ENCODE measurements at places on chromosomes 3 and 15.

DNA sequence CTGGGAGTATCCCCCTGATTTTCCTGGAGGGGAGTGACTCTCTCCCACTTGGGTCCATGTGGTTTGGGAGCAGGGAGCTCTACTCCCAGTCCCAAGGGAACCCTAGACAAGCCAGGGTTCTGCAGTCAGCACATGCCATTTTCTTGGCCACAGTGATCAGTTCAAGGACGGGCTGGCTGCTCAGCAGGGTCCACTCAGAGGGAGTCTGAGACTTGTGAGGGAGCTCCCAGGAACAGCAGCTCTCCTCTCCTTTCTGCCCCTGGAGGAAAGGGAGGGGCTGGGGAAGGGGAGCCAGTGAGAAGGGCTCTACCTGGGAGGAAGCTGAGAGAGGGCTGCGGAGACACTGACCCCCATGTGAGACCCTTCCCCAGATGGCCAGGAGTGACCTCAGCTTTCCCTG, 29.1 kb upstream of the LMCD1 start:
- DNase-seq = no peak

DNA sequence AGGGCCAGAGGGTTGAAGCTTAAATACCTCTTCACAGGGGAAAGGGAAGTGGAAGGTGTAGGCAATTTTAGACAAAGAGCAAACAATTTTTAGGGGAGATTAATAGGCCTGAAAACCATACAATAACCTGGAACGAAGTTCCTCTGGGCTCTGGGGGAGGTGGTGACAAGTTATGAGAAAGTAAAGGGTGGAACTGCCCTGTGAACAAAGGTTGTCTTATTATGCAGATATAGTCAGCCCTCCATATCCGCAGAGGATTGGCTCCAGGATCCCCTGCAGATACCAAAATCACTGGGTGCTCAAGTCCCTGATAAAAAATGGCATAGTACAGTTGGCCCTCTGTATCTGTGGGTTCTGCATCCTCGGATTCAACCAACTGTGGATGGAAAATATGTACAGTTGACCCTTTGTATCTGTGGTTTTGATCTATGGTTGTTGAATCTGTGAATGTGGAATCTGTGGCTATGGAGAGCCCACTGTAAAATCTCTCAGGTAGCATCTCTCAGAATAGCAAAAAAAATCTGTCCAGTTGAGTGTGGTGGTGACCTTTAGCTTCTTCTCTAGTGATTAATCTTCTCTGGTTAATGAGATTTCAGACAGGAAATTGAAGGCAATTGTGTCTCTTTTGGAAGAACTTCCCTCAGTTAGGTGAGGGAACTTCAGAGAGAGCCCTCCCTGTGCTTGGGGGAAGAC, 40.2 kb downstream of the CLEC3B start:
- no peak for DNase-seq

DNA sequence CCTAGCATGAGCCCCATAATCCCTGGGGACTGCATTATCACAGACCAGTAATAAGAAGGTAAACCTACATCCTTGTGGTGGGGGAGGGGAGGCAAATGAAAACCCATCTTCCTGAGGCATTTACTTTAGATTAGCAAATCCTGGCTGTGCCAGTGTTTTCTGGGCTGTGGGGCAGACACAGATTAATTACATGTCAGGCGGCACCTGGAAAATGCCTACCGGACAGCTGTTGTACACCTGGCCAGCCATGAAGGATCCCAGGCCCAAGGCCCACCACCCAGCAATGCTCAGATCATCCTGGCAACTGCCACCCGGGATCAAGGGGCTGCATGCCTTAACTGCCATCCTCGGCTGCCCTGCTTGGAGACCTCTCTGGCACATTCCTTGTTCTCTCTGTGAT, 59.1 kb upstream of the RASA2 start:
- DNase-seq = no peak

GRCh38 chr3:41477399-41478014, 278.2 kb downstream of the CTNNB1 start:
- DNase-seq = no peak

DNA sequence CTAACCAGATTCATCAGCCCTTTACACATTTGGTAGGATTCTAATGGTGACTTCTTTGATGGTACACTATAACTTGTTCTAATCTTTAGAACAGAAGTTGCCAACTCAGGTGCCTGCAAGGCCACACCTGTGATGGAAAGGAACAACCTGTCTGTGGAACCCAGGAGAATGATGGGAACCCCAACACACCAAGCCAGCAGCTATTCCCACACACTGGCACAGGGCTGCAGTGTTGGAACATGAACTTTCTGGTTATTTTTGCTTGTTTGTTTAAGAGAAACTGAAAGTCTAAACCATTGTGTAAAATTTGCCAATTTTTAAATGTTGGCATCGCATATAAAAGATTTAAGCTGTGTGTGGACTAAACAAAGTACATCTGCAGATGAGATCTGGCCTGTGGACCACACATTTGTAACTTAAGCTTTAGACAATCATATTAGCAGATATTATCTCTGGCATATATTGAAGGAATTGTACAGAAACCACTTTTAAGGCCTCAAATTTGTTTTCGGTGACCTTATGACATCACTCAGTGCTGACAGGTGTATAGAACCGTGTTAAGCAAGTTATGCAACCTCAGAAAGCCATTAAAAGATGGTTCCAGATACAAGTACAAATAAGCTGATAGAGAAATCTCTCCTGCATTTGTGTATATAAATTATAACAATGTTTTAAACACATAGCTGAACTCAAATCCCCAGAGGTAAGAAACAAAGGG, 242.9 kb downstream of the SLC9A9 start:
- no peak for DNase-seq

- no peak for DNase-seq
Measured at GRCh38 chr3:5972586-5972985, 785.1 kb downstream of the EDEM1 start.

GRCh38 chr3:189260556-189261493, 89.1 kb downstream of the TPRG1 start:
- DNase-seq = no peak

DNA sequence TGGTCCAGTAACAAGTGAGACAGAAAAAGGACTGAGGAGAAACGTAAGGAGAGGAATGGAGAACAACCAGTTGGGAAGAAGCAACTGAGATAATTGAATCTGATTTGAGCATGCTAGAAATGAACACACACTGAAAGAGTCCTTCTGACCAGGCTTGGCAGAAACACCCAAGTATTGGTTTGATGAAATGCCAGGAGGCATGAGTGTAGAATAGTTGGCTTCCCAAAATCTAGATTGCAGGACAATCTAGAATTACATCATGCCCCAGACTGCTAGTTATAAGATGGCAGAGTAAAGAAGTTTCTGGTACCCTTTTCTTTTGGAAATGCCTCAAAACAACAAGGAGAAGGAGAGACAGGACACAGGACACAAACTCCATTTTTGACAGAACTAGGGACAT, 189.7 kb upstream of the STT3B start:
- DNase-seq = no peak

DNA sequence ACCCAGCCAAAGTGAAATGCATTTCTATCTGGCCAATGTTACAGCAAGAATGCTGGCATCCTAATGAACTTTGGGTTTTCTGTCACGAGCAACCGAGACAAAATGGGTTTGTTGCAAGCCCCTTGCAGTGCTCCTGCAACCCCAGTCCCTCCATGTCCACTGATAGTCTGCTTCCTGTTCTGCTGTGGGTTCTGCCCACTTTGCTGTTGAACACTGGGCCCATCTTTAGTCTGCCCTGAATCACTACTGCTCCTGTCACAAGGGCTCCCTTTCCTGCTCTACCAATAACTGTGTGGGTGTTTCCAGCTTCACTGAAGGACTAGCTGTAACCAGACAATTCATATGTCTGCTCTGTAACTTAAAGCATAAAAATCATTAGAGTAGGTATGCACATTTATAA, 12.7 kb upstream of the OXSR1 start:
- no peak for DNase-seq

GRCh38 chr3:171753665-171754408, 56.4 kb downstream of the PLD1 start:
- DNase-seq = no peak

DNA sequence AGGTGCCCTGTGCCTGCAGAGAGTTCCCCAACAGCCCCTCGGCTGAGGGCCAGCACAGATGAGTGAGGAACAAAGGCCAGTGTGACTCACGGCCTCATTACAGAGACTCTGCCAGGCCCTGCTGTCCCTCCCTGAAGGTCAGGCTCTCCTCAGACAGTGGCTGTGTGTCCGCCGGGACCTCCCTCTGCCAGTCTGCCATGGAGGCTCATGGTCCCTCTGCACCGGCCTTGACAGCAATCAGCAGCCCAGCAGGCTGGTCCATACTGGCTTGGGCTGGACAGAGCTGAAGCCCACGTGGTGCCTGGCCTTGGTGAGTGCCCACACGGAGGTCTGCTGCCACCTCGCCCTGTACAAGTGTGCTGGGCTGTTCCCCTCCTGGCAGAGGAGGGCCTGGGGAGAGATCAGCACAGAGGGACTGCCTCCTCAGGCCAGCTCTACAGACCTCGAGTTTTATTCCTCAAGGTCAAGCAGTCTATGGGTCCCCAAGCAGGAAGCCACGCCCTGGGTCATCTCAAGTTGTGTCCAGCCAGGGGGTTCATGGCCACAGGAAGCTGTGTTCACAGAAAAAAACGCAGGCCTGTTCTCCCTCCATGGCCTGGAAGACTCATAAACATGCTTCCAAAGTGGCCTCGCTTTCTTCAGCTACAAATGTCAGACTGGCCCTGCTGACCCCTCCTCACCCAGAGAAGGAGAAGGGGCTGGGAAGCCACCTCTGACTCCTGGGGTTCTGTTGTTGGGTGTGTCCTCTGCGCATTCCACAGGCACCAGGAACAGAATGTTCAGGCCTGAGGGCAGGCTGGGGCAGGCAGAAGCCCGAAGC, 27.0 kb downstream of the SLC41A3 start:
- no peak for DNase-seq

- no peak for DNase-seq
Measured at GRCh38 chr15:42092398-42093318, 1.7 kb downstream of the PLA2G4D start.

GRCh38 chr3:137103739-137104138, 146.0 kb downstream of the IL20RB start:
- peak; percentile 35 for DNase-seq

DNA sequence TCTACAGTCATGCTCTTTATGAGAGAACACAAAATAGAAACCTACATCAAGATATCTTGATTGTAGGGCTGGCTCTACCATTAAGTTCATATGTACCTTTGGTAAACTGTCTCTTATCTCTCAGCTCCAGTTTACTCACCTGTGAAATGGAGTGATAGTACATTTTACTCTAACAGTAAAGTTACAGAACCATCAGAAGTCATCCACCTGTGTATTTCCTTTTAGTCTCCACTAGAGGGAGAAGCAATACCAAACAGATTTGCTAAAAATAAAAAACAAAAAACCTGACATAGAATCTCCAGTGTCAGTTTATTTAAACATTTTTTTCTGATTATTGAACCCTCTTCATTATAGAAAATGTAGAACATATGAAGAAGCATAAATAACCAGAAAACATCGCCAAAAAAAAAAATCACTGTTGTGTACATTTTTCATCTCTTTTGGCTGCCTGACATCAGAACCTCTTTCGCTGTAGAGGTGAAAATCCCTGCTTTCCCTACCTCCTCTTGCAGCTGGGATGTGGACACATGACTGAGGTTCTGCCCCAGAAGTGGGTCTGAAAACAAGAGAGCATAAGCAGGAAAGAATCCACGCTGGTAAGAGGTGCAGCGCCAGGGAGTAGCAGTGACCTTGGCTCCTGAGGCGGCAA, 48.7 kb upstream of the WDR72 start:
- DNase-seq = no peak

DNA sequence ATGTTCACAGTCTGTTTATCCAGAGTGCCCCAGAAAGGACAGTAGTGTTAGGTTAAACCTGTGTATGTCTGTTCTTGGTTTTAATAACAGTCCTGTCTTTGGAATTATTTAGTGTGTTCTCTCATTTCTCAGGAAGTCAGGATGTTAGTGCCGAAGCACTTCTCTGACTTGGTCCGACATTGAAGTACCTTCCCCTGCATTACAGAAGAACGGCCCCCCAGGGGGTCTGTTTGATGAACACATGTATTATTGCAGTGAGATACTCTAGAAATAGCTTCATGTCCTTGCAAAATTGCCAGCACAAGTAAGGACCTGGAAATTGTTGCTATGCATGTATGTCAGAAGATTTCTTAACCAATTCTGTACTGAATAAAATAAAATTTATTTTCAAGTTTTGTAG, 110.9 kb downstream of the IGF1R start:
- no peak for DNase-seq

DNA sequence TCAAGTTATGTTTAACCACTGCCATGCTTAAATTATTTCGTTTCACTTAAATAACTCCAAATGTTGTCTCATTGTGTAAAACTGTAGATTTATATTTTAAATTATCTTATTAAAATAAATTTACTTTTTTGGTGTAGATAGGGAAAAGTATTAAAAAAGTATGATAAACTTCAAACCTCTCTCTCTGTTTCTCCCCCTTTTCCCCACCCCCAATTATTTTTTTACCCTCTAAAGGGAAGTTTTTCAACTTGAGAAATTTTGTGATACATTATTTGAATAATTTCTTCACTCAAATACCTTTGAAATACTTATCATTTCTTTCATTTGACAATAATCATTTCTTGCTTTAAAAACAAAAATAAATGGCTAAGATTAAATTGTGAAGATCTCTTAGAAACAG, 66.9 kb upstream of the EIF1B start:
- no peak for DNase-seq

GRCh38 chr3:45071075-45071474, 45.0 kb downstream of the CLEC3B start:
- no peak for DNase-seq

DNA sequence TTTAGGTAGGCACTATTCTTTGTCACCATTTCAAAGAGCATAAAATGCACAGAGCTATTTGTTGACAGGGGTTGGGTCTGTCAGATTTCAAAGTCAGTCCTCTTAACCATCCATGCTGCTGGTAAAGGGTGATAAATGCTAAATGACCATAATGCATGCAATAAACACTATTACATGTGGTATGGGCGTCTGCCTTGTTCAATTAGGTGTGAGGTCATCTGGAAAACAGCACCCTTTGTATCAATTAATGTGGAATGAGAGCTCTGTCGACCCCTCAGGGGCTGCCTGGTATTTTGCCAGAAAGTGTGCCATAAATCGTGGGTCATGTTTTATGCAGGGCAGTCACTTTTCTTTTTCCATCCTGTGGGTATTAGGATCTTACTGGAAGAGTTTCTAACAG, 235.6 kb downstream of the SV2B start:
- DNase-seq = no peak

DNA sequence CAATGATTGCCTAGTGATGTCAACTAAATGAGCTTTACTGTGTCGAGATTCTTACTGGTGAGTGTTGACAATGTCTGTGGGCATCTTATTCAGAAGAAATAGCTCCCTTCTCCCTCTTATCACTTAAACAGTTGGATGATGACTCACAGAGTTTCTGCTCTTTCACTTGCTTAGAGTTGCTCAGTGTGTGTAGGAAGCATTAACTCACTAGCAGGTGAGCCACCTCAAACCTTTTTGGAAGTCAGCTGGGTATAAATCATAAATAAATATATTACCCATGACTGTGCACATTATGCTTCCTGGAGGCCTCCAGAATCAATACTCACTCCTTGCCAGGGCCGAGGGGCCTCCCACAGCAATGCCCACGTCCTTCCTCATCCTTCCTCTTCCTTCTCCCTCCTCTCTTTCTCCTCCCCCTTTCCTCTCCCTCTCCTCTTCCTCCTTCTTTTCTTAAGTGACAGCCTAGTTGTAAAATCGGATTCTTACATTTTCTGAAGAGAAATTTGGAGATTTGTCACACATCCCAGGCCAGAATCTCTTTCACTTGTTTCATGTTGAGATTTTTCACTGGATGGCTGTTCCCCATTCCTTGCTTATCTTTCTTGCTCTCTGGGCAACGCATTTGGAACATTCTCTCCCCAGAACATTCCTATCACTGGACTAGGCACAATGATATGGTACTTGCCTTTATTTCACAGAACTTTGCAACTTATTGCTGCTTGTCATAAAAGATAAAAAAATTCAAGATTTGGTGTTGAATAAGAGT, 17.5 kb downstream of the SHC4 start:
- DNase-seq = no peak
